Activated T-helper 1 cell treated with anti-CD3 and anti-CD28 coated beads, Interleukin-2, amount 50 U/mL, for 16 hours (primary cell): ENCODE measurements at places on chromosomes 5 and 9.

GRCh38 chr5:130955041-130955440 lies 210.0 kb downstream of the HINT1 start:
- no peak for DNase-seq

DNA sequence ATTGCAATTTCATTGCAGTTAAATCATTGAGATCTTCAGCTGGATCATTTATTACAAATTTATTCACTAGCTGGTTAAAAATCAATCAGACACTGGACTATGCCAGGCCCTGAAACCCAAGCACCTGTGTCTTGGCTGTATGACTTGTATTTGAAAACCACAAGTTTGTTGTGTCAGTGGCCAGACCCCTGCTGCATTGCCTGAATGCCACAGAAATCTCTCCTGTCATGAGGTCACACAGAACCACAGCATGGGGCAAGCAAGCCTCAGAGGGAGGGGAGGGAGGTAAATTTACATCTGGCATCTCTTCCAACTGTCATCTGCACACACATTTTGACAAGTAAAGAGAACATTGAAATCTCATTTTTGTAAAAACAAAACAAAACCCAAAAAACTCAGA lies 90.0 kb downstream of the ARRDC3 start:
- no peak for DNase-seq

DNA sequence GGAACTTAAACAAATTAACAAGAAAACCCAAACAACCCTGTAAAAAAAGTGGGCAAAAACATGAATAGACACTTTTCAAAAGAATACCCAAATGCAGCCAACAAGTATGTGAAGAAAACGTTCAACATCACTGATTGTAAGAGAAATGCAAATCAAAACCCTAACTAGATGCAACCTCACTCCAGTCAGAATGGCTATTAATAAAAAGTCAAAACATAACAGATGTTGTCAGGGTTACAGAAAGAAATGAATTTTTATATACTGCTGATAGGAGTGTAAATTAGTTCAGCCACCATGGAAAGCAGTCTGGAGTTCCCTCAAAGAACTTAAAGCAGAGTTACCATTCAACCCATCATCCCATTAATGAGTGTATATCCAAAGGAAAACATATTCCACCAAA lies 479.0 kb downstream of the MTRR start:
- no peak for DNase-seq

DNA sequence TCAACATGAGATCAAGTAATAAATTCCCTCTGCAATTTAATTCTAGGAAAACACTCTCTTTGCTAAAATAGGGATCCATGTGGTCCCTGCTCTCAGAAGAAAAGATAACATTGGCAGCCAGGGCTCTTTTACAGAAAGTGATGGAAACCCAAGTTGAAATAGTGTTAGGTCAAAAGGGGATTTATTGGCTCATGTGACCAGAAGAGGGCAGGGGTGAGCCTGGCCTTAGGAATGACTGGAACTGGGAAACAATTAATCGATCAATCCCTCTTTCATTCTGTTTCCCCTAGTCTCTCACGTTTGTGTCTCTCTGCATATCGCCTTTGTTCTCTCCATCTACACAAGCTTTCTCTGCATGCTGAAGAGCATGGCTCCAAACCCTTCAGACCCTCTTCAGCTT lies 58.3 kb upstream of the ALDH1B1 start:
- no peak for DNase-seq

DNA sequence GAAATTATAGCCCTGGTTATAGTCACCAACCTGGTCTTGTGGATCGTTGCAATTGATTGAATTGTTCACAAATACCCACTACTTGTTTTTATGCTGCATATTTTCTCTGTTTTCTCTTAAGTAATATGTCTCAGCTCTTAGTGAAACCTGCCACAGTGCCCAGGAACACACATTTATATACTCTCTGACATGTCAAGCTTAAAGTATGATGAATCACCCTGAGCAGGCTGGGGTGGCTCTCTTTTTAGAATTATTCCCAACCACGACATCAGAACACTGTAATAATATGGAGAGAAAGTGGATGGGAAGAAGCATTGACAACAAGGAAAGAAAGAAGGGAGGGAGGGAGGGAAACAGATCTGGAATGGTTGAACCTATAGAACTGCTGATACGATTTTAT lies 72.8 kb upstream of the ZNF608 start:
- DNase-seq = no peak

GRCh38 chr5:61689153-61689846 lies 357.2 kb downstream of the ZSWIM6 start:
- DNase-seq = no peak

DNA sequence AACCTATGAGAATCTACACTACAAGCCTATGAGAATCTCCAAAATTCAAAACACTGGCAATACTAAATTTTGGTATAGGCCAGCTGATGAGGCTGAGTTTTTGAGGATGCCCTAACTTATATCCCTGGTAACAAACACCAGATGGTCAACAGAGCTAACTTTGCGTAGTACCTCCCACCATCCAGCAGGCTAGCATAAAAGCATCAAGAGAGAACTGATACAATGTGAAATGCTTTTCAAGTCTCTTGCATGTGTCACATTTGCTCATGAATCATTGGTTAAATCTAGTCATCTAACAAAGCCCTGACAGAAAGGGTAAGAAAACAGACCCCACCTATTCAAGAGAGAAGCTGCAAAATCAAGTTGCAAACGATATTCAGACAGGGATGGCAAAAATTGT lies 1609.7 kb upstream of the CDH9 start:
- no peak for DNase-seq

GRCh38 chr5:126577415-126577814 lies 17.6 kb downstream of the ALDH7A1 start:
- no peak for DNase-seq

GRCh38 chr5:147403651-147404640 lies 105.9 kb downstream of the DPYSL3 start:
- no peak for DNase-seq

DNA sequence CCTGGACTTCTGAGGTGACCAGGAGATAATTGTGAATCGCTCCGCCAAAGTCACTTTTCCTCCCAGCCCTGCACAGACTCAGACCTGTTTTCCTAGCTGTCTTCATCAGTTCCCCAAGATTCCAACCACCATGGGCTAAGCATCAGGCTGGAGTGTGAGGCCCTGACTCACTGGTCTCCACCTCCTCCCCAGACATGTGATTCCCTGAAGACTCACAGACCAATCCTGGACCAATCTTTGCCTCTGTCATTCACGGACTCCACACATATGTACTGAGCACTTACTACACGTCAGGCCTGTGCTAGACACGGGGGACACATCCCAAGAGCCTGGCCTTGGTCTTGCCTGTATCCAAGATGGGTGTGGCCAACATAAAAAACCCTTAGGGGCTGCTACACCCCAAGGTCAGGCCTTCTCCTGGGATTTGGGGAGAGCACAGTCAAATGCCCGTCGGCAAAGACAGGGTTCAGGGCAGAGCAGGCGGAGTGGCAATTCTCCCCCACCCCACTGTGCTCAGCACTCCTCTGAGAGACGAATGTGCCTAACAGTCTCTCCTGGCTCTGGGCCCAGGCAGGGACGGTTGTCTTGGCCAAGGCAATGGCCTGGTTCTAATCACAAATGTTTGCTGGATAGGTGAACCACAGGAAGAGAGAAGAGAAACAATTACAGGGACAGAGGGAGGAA lies 11.9 kb downstream of the EEIG1 start:
- no peak for DNase-seq

DNA sequence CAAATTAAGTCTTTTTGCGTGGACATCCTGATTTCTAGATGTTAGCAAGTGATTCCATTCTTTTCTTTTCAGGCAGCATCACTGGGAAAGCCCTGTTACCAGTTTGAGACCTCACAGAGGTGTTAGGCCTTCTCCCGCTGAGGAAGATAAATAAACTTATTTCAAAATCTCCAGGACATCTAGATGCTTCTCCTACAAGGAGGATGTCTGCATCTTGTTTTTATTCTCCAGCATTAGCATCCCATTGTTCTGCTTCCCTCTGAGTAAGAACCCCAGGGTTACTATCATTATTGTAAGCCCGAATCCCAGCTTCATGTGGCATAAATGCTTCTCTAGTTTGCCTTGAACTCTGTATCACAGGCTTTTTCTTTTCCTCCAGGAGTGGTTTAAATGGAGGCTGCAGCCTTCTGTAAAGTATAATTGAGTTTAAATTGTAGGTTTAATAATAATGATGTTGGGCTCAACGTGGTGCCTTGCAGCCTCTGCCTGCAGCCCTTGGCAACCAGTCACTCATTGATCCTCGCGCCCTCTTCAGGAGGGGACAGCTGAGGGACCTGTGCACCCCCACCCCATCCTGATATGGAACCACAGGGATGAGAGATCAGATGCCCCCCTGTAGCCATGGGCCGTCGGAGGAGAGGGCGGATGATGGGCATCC lies 114.9 kb downstream of the PDZD2 start:
- no peak for DNase-seq

DNA sequence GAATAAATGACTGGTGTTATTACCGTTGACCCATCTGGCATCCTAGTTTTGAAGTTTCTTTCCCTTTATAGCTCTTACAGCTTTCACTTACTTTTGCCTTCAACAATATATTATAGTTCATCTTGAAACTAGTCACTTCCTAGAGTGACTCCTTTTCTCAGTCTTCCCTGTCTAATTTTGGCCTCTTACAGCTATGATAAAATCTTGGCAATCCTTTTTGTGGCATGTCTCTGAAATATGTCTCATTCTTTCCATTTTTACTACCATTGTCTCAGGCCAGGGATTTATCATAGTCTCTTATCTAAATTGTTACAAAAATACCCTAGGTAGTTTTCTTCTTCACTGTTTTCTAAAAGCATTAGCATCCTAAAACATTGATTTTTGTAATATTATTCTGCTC lies 621.3 kb upstream of the ZNF608 start:
- DNase-seq = no peak

DNA sequence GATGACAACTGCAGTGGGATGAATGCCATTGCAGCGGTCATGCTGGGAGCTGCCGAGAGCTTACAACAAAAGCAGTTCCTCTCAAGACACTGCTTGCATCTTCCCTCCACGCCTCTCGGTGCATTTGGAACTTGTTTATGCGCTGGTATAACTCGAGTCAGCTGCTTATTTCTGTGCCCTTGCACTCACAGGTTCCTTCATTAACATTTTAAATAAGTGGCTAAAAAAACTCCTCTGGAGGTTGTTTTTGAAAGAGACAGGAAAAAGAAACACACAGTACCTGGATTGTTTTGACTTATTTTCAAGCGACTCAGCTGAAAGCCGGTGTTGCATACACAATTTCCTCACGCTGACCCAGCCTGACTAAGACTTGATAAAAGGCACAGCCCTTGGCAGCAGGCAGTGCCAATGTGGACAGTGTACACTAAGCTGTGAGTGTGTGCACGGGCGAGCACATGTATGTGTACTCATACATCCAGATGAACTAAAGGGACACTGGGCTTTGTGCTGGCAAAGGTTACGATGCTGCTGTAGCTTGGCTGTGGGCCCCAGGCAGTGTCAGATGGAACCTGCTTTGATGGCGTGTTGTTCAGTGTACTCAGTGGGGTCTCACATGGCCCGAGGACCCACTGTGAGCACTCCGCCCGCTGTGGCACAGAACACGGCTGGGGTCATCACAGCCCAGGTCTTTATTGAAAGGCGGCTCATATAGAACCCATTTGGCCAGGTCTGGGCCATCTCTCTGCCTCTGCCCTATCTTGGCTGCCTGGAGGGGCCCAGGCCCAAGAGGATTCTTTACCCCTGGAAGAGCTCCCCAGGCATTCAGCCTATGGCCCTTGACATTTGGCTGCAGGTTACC lies 92.3 kb downstream of the ANKRD33B start:
- DNase-seq = no peak

DNA sequence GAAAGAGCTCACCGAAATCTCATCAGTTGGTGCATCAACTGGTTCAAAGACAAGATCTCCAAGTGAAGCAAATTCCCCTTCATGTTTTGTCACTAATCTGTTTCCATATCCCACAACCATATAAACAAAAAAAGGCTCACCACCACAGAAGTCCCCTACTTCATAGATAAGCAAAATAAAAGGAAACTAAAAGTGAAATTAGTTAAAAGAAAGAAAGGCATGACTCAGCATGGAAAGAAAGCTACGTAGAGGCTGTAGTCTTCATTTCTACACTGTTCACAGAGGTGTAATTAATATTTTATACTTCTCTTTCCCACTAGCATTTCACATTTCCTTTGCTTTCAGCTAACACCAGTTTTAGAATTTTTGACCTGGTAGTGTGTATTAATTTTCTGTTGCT lies 208.0 kb downstream of the CYLC2 start:
- no peak for DNase-seq

- no peak for DNase-seq
Measured at GRCh38 chr5:125390326-125390725, 643.9 kb upstream of the ZNF608 start.

DNA sequence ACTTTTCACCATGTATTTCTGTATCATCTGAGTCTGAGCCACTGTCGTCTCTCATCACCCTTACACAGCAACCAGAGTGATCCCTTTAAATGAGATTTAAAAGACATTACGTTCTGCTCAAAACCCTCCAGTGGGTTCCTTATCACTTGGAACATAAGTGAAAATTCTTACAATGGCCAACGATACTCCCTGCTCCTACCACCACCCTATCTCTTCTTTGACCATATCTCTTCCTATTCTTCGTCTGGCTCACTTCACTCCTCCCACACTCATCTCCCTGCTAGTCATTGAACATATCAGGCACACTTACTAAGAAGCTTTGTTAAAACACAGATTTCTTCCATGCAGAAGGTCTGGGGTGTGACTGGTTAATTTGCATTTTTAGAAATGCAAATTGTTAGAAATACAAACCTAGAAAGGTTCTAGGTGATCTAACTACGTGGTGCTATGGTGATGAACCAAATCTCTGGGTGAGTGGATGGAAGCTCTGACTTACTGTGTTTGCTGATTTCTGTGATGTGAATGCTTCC lies 166.6 kb upstream of the CD180 start:
- no peak for DNase-seq

DNA sequence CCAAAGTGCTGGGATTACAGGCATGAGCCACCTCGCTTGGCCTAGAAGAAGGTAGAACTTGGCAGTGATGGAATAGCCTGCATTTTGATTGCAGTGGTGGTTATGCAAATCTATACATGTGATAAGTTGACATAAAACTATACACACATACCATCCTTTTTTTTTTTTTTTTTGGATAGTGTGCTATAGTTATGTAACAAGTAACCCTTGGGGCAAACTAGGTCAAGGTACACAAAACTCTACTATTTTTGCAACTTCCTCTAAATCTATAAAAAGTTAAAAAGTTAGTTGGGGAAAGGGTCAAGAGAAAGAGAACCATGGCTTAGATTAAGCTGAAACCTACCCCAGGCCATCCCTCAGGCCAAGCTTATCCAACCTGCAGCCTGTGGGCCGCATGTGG lies 11.1 kb downstream of the TRIM14 start:
- DNase-seq = no peak

- no peak for DNase-seq
Measured at GRCh38 chr5:127602481-127602880, 46.4 kb upstream of the CTXN3 start.

DNA sequence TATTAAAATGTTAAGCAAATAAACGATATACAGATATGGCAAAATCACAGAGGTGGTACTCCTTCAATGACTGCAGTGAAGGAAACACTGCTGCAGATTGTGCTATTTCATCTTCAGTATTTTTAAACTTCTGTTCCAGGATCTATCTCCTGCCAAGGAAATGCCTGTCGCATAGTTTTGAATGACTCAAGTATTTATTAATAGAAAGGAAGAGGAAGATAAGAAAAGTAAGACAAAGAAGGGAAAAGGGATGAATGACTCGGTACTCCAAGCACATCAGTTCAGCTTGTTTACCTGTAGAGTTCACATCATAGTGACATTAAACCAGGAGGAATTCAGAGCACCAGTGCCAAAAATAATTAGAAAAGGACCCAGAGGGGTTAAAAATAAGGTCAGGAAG lies 5.1 kb upstream of the GPX8 start:
- DNase-seq = no peak

GRCh38 chr5:72079288-72079687 lies 28.0 kb upstream of the MAP1B start:
- no peak for DNase-seq
